MCF 10A (cell line): ENCODE measurements at places on chromosomes 3 and 15. TPM values are rescaled to one million over a fixed set of nuclear protein-coding genes. Genes with fewer than 3 reads are reported as not detected.
A peak's percentile ranks its signal among the peaks of the same experiment; 100 is the strongest.

- no peak for DNase-seq
These were observed 35.5 kb downstream of the ECT2 start for GRCh38 chr3:172786036-172786435.

- no peak for DNase-seq
These were observed 41.8 kb downstream of the GRK7 start for GRCh38 chr3:141804778-141805639.

- no peak for DNase-seq
These were observed 15.4 kb upstream of the SLC22A13 start for GRCh38 chr3:38250198-38250597.

GRCh38 chr3:186871403-186871924 is 29.0 kb downstream of the ADIPOQ start:
- no peak for DNase-seq

DNA sequence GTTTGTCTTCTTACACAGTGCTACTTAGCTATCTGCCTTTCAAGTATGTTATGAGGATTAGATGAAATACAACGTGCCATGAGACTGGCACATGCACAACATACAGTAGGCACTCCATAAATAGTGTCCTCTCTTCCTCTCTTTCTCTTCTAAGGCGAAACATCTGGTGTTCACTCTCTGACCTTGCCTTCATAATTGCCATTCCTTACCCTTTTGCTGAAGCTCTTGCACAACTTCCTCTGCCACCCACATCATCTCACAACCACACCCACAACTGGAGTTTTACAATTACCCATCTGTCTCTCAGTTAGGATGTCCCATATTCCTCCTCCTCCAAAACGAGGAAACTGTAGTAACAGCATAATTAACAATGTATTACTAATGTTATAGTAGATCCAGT is 26.4 kb upstream of the ACP3 start:
- peak; percentile 68 for DNase-seq

DNA sequence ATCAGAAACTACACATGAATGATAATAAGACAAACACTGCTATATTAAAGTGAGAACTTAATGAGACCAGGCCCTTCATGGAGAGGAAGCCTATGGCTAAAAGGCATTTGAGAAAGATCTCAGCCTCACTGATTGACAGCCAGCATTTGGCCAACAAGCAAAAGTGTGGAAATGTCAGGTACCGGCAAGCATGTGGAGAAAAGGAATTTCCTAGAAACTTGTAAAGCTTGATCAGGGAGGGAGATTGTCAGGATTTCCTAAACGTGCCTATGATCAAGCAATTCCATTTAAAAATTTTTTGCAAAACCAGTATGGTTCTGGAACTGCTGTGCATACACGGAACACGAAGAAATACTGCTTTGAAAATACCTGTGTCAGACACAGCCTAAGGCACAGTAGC is 220.3 kb upstream of the ATP10A start:
- DNase-seq, result no peak

DNA sequence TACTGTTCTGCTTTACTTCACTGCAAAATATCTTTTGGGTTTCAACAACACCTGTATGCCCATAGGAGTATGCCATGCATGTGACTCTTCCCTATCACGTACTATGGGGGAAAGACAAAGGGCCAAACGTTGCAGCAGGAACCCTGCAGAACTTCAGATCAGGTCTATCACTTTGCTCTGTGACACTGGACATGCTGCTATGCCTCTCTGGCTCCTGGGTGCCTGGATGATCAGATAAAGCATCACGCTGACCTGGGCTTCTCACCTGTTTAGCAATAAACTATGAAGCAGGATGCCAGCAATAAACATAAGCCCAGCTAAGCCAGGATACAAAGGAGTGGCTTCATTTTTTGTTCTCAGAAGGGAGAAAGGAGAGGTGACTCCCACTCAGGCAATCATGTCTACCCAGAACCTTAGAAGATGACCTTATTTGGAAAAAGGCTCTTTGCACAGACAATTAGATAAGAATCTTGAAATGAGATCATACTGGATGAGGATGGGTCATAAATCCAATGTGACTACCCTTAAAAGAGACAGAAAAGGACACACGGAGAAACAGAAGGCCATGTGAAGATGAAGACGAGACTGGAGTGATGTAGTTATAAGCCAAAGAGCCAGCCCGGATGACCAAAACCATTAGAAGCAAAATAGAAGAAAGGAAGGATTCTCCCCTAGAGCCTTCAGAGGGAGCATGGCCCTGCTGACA is 19.3 kb downstream of the POMGNT2 start:
- DNase-seq, result no peak

The TMEM108 gene
- total RNA-seq, result not detected in 2 replicates

GRCh38 chr15:22872936-22873701 is 34.7 kb downstream of the NIPA2 start:
- no peak for DNase-seq

GRCh38 chr15:83219026-83219425 is 11.4 kb upstream of the HDGFL3 start:
- DNase-seq, result no peak

GRCh38 chr3:39327746-39328349 is 1.7 kb upstream of the CCR8 start:
- no peak for DNase-seq

The SLC9C1 gene
- total RNA-seq, result not detected in 2 replicates

DNA sequence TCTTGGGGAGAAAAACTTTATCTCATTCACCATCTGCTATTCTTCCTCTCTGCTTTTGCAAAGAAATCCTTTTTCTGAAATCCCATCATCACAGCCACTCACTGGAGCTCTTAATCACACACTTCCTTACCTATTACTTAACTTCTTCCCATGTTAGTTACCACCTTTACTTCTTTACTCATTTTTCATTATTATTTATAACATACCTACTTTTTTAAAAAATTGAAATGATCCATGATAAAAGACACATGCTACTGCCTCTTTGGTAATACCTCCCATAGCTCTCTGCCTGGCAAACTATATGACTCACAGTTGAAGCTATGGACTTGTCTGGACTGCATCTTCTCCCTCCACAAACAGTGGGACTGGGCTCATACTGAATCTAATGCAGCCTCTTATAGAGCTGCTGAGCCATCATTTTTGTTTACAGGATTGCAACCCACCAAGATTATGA is 150.3 kb downstream of the TNIK start:
- peak; percentile 70 for DNase-seq

- DNase-seq, result peak; percentile 49
These were observed 8.9 kb upstream of the POLR2M start for GRCh38 chr15:57697588-57697987.

DNA sequence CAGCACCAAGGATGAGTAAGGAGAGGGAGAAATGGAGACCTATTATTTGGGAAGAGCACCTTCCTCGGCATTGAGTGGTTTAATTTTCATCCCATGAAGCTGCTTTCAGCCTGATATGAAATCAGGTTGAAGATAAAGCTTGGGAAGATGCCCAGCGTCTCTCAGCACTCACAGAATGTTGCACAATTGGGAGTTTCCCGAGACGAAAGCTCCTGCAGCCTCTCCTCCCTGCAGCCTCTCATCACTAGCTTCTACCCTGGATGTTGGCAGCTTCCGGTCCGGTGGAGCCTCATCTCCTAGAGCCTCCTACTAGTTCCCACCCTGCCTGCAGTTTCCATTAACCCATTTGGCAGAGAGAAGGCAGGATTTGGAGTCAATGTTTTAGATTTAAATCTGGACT is 40.3 kb downstream of the EDEM1 start:
- DNase-seq, result peak; percentile 13

- DNase-seq, result no peak
These were observed 158.3 kb upstream of the CGNL1 start for GRCh38 chr15:57217778-57218598.

DNA sequence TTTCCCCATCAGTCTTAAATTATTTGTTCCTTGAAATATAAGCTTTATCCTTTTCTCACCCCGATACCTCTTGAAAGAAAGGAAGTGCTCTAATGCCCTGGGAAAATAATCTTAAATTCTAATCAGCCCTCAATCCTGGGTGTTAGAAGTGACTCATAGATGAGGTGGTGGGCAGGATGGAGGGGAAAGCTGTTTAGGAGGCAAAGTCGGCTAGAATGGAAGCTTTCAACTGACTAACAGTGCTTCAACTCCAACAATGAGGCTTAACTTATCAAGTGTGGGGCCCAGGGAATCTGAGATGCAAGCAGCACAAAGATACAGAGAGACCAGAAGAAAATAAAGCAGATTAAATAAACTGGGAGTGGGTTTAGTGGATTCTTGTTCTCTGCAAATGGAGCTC is 175.8 kb downstream of the EPHB1 start:
- no peak for DNase-seq

The GOLGA6B gene
- total RNA-seq, result not detected in 2 replicates
